ENCODE measurements at places on chromosomes 11 and 22.
A peak's percentile ranks its signal among the peaks of the same experiment; 100 is the strongest.

DNA sequence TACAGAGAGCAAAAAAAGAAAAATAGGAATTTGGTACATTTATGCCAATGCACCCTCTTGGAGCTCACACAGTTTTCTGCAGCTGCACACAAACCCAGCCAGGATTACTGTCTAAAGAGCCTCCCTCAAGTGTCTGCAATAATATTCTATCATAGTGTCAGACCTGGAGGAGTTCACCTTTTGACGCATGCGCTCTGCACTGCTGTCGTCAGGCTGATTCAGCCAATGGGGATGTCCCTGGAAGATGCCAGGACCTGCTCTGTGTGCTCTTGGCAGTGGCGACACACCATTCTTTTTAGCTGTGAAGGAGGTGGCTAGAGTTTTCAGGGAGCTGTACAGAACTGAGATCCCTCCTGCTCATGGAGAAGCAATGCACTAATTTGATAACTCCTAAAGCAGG lies 249.0 kb upstream of the KIRREL3 start:
- DNase-seq, result no peak

DNA sequence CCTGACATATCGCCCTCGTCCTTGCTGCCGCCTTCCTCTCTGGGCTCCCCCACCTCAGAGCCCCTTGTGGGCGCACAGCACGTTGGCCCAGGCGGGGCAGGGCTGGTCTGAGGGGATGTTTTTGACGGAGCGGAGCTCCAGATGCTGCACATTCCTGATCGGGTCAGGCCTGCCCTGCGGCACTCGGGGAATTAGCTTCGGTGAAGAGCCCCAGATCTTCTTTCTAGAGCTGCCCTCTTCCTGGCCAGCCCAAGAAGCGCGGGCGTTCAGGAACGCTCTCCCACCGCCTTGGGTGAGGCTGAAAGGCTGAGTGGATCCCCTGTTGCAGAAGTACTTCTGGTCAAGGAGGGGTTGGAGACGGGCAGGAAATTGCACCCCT lies 12.1 kb downstream of the YPEL4 start:
- no peak for DNase-seq

DNA sequence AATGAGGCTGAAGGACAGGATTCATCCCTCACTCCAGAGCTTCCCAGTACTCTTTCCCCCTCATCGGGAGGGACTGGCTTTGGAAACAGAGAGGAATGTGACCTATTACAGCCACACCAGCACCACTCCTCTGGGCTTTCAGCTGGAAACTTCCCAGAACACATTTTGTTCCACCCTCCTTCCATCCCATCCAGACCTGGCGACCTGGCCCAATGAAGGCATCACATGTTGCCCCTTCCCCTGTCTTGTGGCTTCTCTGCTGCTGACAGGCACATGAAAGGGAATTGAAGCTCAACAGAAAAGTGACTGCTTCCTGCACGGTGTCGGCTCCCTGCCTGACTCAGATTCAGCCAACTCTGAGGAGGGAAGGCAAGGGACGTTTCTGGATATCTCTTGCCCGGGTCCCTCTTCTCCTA lies 19.1 kb downstream of the IRAG1 start:
- DNase-seq, result no peak

GRCh38 chr22:41223535-41223934 lies 17.2 kb downstream of the CHADL start:
- no peak for DNase-seq

DNA sequence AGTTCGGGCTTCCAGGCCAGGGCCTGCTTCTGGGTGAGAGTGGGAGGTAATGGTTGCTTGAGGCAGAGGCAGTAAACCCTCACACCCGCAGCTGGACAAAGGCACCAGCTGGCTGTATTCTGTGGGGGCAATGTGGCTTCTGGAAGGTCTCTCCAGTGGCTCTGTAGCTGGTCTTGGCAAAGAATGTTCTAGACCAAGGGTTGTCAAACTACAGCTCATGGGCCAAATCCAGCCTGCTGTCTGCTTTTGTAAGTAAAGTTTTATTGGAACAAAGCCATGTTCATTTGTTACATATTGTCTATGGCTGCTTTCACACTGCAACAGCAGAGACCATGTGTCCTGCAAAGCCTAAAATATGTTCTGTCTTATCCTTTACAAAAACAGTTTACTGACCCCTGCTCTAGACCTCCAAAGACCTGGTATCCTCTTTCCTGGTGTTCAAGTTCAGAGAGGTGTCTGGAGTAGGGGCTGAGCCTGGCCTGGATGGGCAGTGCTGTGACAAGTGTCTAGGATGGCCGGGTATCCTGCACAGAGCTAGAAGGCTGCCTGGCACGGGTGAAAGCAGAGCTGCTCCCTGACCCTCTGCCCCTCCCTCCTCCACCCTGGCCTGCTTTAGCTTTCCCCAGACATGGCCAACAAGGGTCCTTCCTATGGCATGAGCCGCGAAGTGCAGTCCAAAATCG lies 3.4 kb downstream of the TAGLN start:
- no peak for DNase-seq

DNA sequence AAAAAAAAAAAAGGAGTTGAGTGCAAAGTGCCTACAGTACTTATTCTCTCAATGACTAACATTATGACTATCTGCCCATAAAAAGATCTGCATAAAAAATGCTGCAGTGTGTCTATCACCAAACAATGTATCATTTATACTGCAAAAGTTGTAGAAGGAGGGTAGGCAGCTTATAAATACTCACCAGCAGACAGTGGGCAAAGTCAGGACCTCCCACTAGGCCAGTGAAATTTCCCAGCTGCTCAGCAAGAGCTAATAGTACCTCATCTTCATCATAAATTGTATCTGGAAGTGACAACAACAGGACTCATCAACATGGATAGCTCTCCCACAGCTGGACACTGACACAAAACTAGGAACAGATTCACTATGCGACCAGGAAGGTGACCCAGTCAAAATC lies 1.6 kb downstream of the PPP2R1B start:
- DNase-seq, result no peak

DNA sequence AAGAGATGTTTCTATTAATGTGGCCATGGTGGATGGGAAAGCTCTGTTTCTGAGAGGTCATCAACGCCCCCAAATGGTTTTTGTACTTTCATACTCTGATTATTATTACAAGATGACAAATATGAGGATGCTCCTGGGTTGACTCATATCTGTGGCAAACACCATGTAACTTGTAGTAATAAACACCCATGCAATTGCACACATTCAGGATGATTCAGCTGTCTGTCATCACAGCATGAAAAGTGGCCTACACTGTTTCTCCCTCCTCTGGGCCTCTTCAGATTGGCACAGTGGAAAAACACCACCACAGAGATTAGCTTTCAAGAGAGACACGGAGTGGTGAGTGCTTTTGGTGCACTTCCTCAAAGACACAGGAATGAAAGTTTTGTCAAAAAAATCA lies 85.4 kb downstream of the MTNR1B start:
- no peak for DNase-seq

DNA sequence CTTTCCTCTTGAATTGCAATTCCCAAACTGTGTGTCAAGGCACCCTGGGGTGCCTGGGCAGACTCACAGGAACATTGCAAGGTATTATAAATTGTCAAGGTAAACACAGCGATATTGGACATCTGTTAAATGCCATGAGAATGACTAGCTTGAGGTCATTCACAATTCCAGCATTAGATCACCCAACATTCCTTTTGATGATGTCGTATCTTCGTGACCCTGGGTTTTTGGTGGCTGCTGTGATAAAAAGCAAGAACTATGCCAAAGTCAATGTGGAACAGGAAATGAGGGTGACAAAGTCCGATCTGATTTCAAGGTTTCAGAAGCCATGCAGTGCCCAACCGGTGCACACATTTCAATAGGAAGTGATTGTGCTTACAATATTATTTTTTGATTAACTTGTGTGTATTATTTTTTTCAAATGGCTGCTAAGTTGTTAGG lies 458.4 kb downstream of the MIAT start:
- no peak for DNase-seq

DNA sequence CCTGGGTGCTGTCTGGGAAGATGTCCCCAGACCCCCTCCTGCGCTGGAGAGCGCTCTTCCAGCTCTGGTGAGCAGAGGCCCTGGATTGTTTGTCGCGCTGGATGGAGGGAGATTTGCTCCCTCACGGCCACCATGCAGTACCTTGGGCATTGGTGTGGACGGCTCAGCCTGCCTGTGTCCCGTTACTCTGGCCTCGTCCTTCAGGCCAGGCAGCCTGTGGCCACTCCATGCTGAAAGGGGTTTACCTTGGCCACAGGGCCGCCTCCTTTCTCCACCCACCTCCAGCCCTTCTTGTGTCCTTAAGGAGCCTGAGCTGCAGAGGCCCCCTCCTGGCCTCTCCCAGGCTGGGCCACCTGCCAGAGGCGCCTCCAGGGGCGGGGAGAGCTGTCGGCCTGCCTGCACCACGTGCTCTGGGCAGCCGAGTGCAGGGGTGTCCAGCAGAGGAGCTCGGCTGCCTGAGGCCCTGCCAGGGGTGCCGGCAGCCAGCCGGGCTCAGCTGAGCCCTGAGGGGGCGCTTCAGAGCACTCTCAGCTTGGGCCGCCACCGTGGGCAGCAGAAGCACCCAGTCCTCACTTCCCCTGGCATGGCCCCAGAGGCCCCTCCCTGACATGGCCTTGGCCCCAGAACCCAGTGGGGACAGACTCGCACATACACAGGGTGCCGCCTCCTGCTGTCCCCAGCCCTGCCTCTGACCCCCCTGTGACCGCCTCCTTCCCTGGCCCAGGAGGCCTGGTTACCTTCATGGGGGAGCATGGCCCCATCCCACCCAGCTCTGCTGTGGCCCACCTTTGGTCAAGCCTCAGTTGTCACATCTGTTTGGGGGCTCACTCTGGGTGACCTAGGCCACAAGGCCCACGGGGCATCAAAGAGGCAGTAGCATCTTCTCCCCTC lies 3.4 kb downstream of the CCND1 start:
- DNase-seq, result no peak

DNA sequence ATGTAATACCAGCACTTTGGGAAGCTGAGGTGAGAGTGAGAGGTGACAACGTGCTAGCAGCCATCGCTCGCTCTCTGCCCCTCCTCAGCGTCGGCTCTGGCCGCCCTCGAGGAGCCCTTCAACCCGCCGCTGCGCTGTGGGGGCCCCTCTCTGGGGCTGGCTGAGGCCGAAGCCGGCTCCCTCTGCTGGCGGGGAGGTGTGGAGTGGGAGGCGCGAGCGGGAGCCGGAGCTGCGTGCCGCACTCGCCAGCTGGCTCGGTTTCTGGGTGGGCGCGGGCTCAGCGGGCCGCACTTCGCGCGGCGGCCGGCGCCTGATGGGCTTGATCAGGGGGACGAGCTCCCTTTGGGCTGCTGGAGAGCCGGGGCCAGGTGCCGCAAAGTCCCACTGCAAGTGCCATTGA lies 98.9 kb upstream of the UBASH3B start:
- peak; percentile 5 for DNase-seq

DNA sequence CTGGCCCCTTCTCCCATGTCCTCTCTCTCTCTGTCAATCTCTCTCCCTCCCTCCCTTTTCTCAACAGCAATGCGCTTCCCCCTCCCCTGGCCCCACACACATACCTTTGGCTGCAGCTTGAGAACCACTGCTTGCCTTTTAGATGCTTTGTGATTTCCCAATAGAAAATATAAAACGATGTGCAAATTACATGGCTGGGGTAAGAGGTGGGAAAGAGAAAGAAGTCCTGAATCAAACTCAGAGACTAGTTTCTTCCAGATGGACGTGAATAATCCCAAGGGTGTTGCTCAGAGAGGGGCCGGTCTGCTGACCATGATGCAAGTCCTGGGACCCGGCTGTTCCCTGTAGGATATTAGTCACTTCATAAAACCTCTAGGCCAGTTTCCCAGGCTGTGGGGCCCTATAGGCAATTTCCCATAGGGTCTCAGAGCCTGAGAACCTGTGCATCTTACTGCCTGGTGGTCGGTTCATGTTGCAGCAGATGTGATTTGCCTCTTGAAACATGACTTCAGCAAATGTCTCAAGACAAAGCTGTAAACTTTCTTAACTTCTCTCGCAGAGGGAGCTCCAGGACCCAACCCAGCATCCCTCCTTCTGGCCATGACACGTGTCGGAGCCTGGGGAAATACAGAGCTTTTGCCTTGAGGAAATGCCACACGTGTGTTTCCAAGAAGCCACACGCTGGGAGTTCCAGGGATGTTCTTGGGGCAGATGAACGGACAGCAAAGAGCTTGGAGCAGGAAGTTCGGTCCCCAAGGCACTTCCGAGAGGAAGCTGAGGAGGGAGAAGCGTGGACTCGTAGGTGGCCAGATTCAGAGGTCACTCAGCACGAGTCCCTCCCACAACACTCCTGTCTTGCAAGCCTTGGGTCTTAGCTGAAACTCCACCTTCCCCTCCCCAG lies 34.5 kb upstream of the ETS1 start:
- no peak for DNase-seq

GRCh38 chr11:45410391-45411227 lies 124.5 kb upstream of the SYT13 start:
- DNase-seq, result no peak

DNA sequence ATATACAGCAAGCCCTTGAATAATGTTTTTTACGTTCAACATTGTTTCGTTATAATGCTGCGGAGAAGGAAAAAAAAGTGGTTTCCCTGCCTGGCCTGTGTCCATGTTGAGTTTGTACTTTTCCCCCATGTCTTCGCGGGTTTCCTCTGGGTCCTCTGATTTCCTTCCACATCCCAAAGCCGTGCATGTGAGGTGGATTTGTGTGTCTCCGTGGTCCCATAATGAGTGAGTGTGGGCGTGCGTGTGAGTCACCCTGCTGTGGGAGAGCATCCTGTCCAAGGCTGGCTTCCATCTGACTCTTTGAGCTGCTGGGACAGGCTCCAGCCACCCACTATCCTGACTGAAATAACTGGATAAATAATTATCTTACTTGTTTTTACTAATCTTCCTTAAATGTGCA lies 29.6 kb upstream of the SNX19 start:
- DNase-seq, result no peak

DNA sequence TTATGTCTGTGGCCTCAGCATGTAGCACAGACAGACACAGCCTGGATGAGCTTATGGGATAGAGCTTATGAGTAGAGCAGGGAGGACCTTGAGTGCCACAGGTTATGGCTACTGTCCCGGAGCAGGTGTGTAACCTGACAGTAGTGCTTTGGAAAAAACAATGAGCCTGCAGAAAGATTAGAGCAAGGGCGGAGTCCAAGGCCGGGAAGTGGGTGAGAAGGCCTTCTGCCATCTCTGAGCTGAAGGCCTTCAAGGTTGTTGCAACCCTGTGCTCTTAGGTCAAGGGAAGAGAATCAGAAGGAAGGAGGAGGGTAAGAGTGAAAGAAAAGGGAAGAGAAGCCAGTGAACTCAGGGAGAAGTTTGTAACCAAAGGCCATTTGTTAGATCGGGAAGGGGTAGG lies 3.9 kb upstream of the TAGLN start:
- DNase-seq, result no peak

GRCh38 chr11:14784230-14784629 lies 107.8 kb downstream of the CYP2R1 start:
- no peak for DNase-seq

DNA sequence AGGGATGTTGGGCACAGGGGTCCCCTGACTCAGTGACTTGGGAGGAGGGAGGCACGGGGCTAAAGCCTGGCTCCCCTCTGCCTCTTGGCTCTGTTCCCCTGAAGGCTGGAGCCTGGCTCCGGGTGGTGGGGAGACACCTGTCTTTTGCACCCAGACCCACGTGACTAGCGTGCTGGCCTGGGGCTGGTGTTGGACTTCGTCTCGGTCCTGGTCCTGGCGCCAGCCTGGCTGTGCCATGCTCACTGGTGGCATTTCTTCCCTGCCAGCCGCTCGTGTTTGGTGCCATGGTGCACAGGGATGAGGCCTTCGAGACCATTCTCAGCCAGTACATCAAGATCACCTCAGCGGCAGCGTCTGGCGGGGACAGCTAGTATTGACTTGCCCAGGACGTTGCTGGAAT lies 56.7 kb downstream of the GRAMD4 start:
- no peak for DNase-seq

- DNase-seq, result no peak
These were observed 125.7 kb upstream of the C11orf58 start for GRCh38 chr11:16612566-16613261.

- no peak for DNase-seq
These were observed 115.2 kb upstream of the VPREB1 start for GRCh38 chr22:22129387-22129786.
